ENCODE measurements at places on chromosomes 5 and 9.
A peak's percentile ranks its signal among the peaks of the same experiment; 100 is the strongest.

GRCh38 chr5:168346417-168346816 is 55.0 kb downstream of the WWC1 start:
- H3K27me3 ChIP-seq, result peaks cover 38% of the 10 kb centered on the region
- H3K27ac ChIP-seq, result no peak overlapping the region
- no peaks in the 10 kb centered on the region for H3K4me1 ChIP-seq
- H3K4me3 ChIP-seq, result no peak overlapping the region

- H3K36me3 ChIP-seq, result no peaks in the 10 kb centered on the region
- peaks cover 3% of the 10 kb centered on the region for H3K4me1 ChIP-seq
- no peak overlapping the region for H3K27ac ChIP-seq
Measured at GRCh38 chr5:146528236-146528635, 12.2 kb upstream of the GPR151 start.

DNA sequence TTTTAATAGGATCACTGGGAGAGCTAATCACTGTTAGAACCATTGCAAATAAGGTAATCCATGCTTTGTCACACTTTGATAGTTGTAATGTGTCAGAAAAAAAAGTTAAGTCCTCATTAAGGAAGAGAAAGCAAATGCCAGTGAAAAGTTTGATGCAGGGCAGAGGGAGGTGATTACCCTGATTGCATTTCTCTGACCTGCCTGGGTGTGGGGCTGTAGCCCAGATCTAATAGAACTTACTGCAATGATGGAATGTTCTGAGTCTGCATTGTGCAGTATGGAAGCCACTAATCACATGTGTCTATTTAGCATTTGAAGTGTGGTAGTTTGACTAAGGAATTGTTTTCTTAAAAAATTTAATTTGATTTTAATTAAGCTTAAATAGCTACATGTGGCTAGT is 202.7 kb downstream of the ATP10B start:
- DNase-seq, result no peak
- no peak overlapping the region for H3K27ac ChIP-seq
- H3K4me3 ChIP-seq, result no peak overlapping the region
- no peaks in the 10 kb centered on the region for H3K36me3 ChIP-seq
- H3K27me3 ChIP-seq, result no peaks in the 10 kb centered on the region
- H3K4me1 ChIP-seq, result no peaks in the 10 kb centered on the region

DNA sequence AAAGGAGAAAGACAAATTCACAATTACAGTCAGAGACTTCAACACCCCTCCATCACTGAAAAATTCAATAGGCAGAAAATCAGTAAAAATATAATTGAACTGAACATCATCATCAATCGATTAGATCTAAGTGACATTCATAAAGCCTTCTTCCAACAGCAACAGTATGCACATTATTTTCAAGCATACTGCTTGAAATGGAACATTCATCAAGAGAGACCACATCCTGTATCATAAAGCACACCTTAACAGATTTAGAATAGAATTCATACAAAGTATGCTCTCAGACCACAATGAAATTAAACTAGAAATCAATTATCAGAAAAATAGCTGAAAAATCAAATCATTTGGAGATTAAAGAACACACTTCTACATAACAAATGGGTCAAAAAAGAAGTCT is 39.1 kb downstream of the ERMP1 start:
- peaks cover 38% of the 10 kb centered on the region for H3K36me3 ChIP-seq
- DNase-seq, result no peak
- no peak overlapping the region for H3K4me3 ChIP-seq
- H3K27ac ChIP-seq, result no peak overlapping the region

- no peak for DNase-seq
- H3K4me3 ChIP-seq, result no peak overlapping the region
- no peaks in the 10 kb centered on the region for H3K36me3 ChIP-seq
- H3K27me3 ChIP-seq, result no peaks in the 10 kb centered on the region
- no peak overlapping the region for H3K27ac ChIP-seq
- H3K4me1 ChIP-seq, result no peaks in the 10 kb centered on the region
Measured at GRCh38 chr5:114419959-114420358, 58.1 kb downstream of the KCNN2 start.

DNA sequence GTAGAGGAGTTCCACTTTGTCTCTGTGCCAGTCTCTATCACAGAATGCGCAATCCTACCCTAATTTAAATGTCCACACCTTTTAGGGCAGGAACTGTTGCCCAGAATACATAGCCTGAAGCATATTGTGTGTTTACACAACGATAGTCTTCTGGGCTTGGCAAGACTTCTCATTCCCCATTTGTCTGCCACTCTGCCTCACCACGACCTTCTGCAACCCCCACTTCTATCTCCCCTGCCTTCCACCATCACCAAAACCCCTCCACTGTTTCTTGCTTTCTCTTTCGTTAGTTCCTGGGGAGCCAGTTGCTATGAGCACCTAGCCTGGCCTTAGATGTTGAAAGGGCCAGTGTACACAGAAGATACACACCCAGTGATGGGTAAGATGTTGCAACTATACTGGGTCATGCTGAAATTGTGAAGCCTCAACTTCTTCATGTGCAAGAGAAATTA is 883 bp upstream of the RNF145 start:
- peaks cover 40% of the 10 kb centered on the region for H3K4me1 ChIP-seq
- H3K27me3 ChIP-seq, result no peaks in the 10 kb centered on the region
- peaks cover 35% of the 10 kb centered on the region for H3K36me3 ChIP-seq
- peak overlapping the region; percentile 82 for H3K27ac ChIP-seq

DNA sequence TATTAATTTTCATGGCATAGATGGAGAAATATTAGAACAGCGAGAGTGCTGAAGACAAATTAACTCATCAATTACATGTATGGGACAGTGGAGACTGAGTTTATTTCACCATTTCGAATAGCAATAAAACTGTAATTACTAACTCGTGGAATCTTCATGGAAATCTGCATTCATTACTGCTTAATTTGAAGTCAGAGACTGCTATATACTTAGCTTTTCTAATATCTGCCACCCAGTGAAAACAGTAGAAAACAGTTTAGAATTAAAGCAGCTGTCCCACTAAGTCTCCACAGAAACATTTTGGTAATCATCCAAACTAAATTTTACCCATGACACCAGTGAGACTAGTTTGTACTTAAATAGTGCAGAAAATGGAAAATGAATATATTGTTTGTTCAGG is 56.8 kb downstream of the IZUMO3 start:
- DNase-seq, result no peak
- no peak overlapping the region for H3K4me3 ChIP-seq
- H3K36me3 ChIP-seq, result no peaks in the 10 kb centered on the region
- no peaks in the 10 kb centered on the region for H3K27me3 ChIP-seq
- no peak overlapping the region for H3K27ac ChIP-seq

DNA sequence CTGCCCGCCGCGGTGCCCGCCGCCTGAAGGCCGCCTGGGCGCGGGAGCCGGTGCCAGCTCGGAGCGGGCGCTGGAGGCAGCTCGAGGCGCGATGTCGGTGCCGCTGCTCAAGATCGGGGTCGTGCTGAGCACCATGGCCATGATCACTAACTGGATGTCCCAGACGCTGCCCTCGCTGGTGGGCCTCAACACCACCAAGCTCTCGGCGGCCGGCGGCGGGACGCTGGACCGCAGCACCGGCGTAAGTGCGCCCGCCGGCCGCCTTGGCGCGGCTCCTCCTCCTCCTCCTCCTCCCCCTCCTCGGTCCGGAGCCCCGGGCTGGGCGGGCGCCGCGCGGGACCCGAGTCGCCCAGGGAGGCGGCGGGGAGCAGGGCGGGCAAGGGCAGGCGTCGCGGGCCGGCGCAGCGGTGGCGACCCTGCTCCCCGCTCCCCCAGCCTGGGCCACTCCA is 455 bp downstream of the OLFM1 start:
- H3K4me1 ChIP-seq, result peaks cover 5% of the 10 kb centered on the region
- no peak for DNase-seq
- peaks cover 41% of the 10 kb centered on the region for H3K27me3 ChIP-seq
- no peak overlapping the region for H3K4me3 ChIP-seq
- no peak overlapping the region for H3K27ac ChIP-seq

All from effector memory CD8-positive, alpha-beta T cell (primary cell).